ENCODE measurements at places on chromosomes 11 and 22.

GRCh38 chr11:43943931-43944751, 1.7 kb downstream of the C11orf96 start:
- DNase-seq, result no peak

- DNase-seq, result no peak
Measured at GRCh38 chr11:38014405-38014804, 1416.4 kb upstream of the RAG2 start.

- DNase-seq, result no peak
Measured at GRCh38 chr11:77547863-77548551, 41.7 kb upstream of the AQP11 start.

DNA sequence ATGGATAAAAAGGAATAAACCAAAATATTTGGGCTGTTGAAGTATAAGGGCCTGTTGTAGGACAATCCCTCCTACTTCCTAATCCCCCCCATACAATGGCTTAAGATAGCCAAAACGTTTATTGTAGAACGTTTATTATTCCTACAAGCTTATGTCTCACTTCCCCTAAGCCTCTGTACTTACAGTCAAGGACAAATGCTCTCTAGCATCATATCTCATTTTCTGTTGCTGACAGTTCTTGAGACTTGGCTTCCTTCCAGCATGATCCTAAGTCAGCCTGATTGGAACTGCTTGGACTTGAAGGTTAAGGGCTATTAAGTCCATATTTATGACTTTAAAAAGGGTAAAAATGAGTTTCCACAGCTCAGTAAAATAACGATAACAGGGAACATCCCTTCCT, 8.8 kb downstream of the MISFA start:
- DNase-seq, result no peak

GRCh38 chr11:74444173-74444826, 23.0 kb downstream of the KCNE3 start:
- no peak for DNase-seq

DNA sequence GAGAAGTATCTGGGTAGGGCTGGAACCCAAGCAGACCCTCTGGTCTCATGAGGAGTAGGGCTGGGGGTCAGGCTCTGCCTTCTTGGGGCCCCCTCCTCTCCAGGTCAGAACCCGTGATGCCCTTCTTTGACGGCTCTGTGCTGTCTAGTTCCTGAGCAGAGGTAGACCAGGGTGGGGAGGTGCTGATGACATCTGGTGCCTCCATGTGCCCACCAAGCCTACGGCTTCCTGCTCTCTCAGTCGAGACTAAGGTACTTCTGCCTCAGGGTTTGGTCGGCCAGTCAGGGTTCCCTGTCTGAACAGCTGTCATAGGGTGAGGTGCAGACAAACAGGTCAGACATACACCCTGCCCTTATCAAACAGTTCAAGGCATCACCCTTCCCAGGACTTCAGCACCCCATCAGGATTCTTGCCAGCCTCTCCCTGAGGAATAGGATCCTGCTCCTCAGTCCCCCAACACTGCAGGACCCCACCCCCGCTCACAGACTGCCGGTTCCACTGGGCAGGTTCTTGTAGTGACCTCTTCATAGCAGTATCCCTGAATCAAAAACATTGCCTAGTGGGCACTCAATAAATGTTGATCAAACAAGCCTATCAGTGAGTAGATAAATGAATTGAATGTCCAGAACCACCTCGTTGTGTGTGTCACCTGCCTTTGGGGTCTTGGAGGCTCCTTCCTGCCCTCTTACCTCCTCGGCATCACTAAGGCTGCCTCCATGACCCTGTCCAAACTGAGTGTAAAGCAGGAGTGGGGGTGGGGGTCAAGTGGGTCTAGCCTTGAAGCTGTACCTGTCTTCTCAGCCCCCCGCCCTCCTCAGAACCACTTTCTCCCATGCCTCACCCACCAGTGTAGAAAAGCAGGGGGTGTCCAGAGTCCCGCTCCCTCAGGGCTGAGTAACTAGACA, 158.2 kb downstream of the BUD13 start:
- DNase-seq, result no peak

GRCh38 chr22:30436196-30436595, 10.6 kb downstream of the MTFP1 start:
- DNase-seq, result no peak

DNA sequence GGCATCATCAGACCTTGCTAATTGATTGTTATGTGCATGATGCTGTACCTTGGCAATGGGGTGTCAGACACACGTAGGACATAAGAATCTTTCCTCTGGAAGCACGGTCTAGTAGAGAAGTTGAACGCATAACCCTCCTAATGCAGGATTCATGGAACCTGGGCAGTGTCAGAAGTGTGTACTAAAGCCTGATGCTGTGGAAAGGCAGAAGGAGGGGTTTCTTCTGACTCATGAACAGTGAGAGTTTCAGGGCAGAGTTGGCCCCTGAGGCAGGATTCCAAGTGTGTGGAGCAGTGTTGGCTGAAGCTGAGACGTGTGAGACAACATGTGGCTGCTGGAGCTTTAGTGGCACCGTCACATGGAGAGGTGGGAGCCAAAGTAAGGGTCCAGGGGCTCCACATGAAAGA, 3.5 kb downstream of the PANX1 start:
- DNase-seq, result no peak

All from breast epithelium (tissue), 4 donors.